NCI-H2227 treated with DMSO at 0.1 percent for 48 hours (cell line): ENCODE measurements at places on chromosomes 6 and 20.
A peak's percentile ranks its signal among the peaks of the same experiment; 100 is the strongest.

DNA sequence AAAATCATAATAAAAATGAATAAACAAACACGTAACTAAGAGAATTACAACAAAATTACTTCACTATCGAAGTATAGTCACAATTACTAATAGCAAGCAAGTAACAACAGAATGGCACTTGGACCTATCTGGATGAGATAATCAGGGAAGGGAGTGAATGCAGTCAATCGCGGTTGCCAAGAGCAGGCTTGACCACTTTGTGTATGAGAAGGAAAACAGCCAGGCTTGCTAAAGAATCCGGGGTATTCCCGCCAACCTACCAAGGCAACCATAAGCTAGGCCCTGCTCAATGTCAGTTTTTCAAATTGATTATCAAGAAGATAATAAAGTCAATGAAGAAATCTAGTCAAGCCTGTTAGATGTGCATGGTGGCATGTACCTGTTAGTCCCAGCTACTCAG is 39.7 kb downstream of the PXDC1 start:
- DNase-seq: no peak

DNA sequence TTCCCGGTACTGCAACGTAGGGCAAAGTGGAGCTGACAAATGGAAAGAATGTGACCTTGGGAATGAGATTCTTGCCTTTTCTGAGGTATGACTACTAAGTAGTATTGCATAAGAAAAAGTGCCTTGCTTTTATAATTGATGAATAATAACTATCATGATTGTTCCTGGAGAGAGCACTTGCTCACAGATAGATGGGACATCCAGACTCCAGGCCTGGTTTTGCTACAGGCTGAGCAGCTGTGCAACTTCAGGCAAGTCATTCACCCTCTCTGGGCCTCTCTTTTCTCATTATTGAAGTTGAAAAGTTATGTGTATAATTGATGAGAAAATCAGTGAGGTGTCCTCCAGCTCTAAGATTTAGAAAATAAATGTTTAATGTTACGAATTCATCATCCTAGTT is 53.6 kb upstream of the MBOAT1 start:
- no peak for DNase-seq

DNA sequence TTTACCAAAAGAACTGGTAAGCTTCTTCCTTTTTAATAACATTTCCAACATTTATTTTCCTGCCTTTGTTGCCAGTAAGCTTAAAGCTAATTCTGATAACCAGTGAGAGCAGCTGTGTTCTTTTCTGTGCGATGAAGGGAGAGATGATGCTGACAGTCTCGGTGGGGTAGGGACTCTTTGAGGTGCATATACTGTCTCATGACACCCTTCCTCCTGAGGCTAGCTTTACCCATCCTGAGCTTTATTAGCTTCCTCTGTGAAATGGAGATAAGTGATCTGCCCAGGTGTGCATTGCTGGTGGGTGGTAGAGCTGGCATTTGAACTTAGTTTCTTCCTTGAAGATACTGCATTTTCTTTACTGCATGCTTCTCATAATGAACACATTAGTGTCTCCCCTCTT is 92.5 kb downstream of the LRRC1 start:
- DNase-seq: no peak

GRCh38 chr20:55205665-55206064 is 730.3 kb downstream of the DOK5 start:
- DNase-seq: no peak

- DNase-seq: no peak
Measured at GRCh38 chr6:24961852-24962251, 26.1 kb upstream of the RIPOR2 start.

DNA sequence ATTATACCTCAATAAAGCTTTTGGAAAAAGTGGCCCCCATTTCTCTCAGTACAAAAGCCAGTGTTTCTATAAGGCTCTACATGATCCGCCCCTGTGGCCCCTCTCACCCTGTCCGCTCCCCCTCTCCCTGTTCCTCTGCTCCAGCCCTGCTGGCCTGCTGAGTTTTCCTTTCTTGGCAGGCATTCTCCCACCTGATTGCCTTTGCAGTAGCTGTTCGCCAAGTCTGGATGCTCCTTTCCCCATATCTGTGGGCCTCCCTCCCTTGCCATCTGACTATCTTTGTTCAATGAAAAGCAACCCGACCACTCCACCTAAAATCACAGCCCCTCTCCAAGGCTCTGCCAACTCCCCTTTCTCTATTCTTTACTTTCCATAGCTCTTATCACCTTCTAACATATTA is 33.2 kb downstream of the CDH22 start:
- DNase-seq: no peak

DNA sequence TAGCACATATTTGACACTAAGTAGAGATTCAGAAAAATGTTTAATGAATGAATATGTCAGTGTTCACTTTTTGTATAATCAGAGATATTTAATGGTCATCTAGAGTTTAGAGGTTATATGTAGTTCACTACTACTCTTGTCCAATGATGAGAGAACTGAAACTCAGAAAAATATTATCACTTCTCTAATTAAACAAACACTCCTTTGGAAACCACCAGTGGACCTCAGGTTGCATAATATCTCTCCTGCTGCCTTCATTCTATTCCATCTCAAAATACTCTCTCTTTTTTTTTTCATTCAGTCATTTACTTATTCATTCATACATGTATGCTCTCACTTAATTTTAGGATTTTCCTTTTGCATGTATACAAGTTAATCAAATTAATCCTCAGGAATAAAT is 423.1 kb upstream of the RNF217 start:
- no peak for DNase-seq

DNA sequence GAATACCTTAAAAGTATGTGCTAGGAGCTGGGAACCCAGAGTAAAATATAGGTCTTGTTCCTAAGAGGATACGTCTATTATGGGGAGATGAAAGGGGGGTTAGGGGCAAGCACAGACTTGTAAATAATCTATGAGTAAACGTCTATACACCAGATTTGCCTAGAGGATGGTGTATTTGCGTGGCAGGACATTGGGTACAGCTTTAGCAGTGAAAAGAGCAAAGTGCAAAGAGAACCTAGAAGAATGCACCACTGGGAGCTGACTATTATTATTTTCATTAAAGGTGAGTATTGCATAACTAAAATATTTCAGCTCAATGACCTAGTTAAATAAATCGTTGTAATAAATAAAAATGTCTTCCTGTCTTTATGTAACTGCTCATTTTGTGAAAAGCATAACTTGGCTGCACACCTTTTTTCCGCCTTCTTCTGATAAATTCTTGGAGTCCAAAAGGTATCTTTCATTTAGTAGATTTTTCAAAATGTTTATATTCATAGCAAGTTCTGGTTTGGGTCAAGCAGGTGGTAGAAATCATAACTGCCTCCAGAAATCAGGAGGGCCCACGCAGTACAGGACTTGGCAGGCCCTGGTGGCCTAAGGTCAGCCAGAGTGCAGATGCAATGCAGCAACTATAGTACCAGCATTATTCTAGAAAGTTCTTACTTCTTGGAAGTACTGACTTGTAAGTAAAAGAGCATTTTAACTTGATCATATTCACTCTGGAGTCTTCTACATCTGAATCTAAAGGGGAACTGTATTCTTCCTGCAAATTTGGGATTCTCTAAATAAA is 357.2 kb downstream of the PLCB1 start:
- DNase-seq: no peak

DNA sequence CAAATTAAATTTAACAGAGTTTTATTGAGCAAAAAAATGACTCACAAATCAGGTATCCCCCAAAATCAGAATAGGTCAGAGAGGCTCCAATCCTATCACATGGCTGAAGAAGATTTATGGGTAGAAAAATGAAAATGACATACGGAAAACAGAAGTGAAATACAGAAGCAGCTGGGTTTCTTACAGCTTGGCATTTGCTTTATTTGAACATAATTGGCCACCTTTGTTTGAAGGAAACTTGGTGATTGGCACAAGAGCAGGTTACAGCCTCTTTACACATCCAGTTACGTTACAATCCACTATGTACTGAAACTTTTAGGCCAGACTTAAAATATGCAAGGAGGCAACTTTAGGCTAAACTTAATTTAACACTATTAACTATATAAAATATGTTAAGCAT is 11.7 kb upstream of the TREM2 start:
- no peak for DNase-seq

GRCh38 chr6:82573254-82573972 is 209.8 kb downstream of the TPBG start:
- no peak for DNase-seq

GRCh38 chr6:30411515-30412207 is 66.7 kb downstream of the RPP21 start:
- DNase-seq: peak; percentile 14

GRCh38 chr6:45813943-45814342 is 201.7 kb downstream of the CLIC5 start:
- no peak for DNase-seq

DNA sequence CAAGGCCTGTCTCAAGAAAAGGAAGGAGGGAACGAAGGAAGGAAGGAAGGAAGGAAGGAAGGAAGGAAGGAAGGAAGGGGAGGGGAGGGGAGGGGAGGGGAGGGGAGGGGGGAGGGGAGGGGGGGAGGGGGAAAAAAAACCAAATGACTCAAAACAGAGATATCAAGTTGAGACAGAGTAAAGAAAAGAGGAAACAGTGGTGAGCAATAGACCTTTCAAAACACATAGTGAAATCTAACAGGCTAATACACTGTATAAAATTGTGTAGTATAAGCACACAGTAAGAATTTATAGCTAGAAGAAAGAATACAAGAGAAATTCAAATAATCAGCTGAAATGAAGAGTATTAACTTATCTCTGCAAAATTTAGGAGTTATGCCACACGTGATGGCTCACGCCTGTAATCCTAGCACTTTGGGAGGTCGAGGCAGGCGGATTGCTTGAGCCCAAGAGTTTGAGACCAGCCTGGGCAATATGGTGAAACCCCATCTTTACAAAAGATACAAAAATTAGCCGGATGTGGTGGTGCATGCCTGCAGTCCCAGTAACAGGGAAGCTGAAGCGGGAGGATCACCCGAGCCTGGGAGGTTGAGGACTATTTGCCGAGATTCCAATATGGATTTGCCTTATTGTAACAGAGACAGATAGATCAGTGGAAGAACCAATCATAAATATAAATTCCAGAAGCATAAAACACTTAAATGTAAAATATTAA is 123.2 kb downstream of the PRND start:
- no peak for DNase-seq

DNA sequence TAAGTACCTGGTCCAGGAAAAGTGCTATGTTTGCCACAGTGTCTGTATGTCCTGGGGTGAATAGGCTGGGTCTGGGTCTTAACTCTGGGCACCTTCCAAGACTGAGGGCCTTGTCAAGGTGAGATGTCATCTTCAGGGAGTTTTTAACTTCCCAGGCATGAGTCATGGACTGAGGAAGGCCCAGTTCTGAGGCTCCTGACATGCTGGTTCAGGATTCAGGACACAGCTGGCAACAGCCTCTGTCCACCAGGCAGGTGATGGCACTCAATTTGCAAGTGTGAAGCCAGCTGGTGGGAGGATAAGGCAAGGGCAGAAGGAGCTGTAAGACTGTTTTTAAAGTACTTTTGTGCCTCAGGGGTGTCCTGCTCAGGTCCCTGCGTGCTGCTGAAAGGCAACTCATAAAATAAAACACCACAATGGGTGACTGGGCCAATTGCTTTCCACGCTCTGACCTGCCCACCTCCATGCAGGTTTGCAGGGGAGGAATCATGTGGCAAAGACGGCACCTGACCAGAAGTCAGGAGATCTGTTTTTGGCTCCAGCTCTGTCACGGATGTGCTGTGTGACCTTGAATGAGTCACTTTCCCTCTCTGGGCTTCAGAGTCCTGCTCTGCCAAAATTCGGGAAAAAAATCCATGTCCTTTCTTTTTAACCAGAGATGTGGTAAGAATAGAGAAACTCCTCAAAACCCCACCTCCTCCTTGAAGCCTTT is 4.9 kb upstream of the PACSIN1 start:
- DNase-seq: no peak

DNA sequence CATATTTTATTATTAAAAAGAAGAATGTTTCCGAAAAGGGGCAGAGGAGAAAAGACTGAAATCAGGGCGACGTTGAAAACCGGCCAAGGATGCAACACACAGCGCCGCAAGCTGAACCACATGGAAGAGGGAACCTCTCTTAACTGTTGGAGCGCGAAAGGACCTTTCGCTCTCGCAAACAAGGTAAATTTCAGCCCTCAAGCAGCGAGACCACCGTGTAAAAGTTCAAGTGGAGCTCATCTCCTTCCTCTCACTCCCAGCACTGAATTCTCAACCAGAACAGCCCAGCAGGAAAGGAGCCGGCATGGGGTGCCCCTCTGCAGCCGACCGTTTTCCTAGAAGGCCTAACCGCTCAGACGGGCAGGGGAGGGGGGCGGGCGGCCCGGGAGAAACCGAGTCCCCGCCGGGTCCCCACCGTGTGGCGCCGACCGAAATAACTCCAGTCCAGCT is 621 bp downstream of the GPR63 start:
- DNase-seq: peak; percentile 19

DNA sequence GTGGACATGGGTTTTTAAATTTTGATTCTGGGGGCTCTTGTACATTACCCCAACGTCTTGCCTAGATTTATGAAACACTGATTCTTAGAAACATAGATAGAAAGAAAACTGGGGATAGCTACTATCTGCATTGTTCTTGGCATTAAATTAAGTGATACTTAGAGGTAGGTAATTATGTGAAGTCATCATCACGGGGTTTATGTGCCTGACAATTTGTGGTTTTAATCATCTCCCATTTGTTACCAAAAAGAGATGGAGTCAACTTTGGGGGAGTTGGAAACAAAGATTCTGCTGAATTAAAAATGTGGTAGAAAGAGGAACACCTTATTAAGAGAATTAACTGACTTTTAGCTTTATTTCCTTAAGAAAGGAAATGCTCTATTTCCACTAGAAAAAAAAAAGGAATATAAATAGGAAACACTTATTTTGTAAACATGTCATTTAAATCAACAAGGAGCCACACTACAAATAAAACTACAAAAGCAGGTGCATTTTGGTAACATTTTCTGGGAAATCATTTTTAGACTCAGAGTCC is 5.6 kb downstream of the TNFAIP3 start:
- DNase-seq: no peak

DNA sequence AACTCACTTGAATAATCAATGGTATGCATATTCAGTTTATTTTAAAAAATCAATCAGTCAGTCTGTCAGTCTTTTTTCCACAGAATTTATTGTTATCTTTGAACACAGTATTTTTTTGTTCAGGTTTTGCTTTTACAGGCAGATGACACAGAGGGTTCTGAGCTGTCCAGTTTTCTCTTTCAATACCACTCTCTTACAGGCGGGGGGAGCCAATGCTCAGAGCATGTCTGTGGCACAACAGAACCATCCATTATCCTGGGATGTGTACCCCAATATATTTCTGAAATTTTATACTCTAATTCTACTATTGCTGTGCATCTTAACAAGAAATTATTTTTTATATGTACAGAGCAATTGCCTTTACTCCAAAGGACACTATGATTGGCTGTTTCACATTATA is 21.2 kb downstream of the ROS1 start:
- DNase-seq: no peak

DNA sequence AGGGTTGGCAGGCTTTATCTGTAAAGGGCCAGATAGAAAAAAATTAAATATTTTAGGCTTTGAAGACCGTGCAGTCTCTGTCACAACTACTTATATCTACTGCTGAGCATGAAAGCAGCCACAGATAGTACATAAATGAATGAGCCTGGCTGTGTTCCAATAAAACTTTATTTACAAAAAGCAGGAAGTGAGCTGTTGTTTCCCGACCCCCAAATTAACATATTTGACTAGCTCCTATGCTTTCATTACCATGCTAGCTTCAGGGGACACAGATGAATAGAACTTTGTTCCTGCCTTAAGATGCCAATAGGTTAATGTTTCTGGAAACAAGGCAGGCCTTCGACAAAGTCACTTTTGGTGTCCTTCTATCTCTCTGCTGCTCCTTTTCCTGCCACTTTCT is 1058.0 kb upstream of the FLRT3 start:
- no peak for DNase-seq

- DNase-seq: no peak
Measured at GRCh38 chr6:2147261-2147660, 98.1 kb downstream of the GMDS start.

- DNase-seq: no peak
Measured at GRCh38 chr20:14219801-14220461, 117.5 kb downstream of the FLRT3 start.
